Panc1 (cell line): ENCODE measurements at places on chromosomes 2 and 18. TPM values are rescaled to one million over a fixed set of nuclear protein-coding genes. Genes with fewer than 3 reads are reported as not detected.

Gene EEF1B2
- total RNA-seq: 523 TPM

Gene NEB
- 0.10 TPM for total RNA-seq

Gene VAMP8
- total RNA-seq: 93.2 TPM

Gene TRMT61B
- total RNA-seq: 14.3 TPM

Gene ANKRD30BL
- total RNA-seq: not detected

Gene MYOM1
- total RNA-seq: 0.92 TPM

Gene PMAIP1
- total RNA-seq: 7.7 TPM

Gene KCNJ3
- total RNA-seq: 0.21 TPM

Gene TMEM237
- 30.6 TPM for total RNA-seq

Gene TLX2
- not detected for total RNA-seq

Gene PSMA8
- total RNA-seq: not detected
